ENCODE measurements at places on chromosomes 1 and 21.

DNA sequence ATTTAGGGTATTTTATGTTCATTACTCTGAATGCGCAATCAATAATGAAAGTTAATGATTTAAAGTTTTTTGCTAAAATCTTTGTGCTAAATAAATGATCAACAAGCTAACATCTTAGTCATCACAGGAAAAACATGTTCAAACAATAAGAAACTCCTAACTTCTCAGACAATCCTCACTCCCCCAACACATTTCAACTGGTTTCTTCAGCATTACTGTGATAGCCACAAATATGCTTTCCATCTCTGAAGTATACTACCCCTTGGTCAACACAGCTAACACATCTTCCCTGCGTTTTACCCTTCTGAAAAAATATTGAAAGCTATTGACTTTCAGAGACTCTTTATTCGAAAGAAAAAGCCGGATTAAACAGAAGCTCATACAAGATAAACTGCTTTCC is 85.8 kb downstream of the ZNF644 start:
- DNase-seq: no peak

- no peak for DNase-seq
Observed at GRCh38 chr1:231059566-231060193, 19.6 kb upstream of the FAM89A start.

- DNase-seq: no peak
Observed at GRCh38 chr1:94947437-94947836, 20.5 kb upstream of the CNN3 start.

GRCh38 chr1:63674865-63675419 is 81.7 kb downstream of the PGM1 start:
- DNase-seq: no peak

GRCh38 chr1:45864167-45865106 is 61.0 kb downstream of the MAST2 start:
- no peak for DNase-seq

GRCh38 chr1:202179828-202180750 is 13.5 kb upstream of the LGR6 start:
- no peak for DNase-seq

DNA sequence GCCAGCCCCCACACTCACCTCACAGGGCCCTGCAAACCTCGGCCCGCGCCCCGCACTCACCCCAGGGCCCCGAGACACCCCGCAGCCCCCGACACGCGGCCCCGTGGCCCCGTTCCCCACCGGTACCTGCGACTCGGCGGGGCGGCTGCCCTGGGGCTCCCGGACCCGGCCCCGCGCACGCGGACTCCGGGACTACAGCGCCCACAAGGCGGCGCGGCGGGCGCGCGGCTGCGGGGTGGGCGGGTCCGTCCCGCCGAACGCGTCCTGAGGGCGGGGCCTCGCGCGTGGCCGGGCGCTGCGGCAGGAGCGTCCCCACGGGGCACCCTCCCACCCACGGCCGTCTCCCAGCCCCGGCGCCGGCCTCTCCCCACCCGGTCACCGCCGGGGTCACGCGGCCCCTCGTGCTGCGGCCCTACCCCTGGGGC is at the start of gene SLC19A1:
TSS of gene SLC19A1 (minus strand) at position 199 of the 425 bp plus-strand sequence. CDS start 4,481 bp downstream, outside the sequence.
- DNase-seq: peak; percentile 91

DNA sequence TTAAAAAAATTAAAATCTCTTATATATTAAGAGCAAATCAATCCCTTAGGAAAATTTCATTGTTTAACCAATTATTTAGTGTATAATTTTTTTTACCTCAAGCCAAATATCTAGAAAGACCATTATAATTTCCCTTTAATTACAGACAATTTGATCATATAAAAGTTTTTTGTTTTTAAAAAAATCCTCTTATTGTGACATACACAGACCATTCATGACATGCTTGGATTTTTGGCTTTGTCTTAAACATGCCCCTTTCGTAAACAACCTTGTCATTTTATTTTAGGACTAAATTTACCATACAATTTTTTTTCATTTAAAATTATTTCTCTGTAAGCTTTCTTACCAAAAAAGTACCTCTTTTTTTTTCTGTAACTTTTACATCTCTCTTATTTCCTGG is 14.2 kb upstream of the CYP4B1 start:
- no peak for DNase-seq

- no peak for DNase-seq
Observed at GRCh38 chr1:6827630-6828165, 42.4 kb downstream of the CAMTA1 start.

DNA sequence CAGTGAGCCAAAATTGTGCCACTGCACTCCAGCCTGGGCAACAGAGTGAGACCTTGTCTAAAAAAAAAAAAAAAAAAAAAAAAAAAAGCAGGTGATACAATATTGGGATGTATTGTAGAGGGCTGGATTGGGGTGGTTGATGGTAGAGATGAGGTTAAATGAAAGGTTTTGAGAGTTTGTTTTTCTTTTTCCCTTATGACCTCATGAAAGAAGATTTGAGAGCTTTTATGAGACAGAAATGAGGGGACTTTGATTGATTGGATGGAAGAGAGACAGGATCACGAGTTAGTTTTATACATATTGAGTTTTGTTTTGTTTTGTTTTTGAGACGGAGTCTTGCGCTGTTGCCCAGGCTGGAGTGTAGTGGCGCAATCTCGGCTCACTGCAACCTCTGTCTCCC is 27.1 kb downstream of the OSBPL9 start:
- DNase-seq: no peak

GRCh38 chr1:41430582-41430981 is 53.9 kb downstream of the EDN2 start:
- DNase-seq: no peak

- DNase-seq: no peak
Observed at GRCh38 chr1:157195521-157196244, 57.5 kb upstream of the ETV3 start.

DNA sequence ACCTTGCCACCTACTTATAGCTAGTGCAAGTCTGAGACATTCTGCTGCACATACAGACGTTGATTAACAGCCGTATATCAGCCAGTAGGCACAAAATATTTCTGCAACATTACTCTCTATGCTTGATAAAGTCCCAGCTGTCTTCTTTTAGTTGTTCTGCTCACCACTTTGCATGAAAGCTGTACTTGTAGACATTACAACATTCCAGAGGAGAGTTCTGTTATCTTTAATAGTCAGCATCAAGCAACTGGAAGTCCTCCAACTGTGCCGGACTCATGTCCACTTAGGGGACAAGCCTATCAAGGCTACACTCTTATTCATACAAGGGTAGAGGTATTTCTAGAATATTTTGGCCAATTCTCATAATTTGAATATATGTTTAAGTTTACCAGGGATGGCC is 50.0 kb downstream of the CACHD1 start:
- DNase-seq: no peak

DNA sequence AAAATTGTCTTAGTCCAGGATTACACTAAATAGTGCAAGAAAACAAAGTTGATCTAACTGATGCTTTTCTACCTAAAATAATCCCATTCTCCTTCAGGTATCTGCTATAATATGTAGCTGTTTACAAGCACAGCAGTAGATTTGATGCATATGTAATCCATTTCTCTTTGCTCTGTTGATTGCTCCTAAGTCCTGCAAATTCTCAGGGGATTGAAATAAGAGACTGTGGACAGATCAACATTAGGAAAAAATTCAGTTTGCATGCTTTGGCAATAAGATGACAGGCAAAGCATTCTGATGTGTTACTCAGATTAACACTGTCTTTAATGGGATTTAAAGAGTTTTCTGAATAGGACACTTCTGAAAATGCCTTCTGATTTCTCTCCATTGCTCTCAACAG is 34.7 kb downstream of the RNF11 start:
- DNase-seq: no peak

- DNase-seq: no peak
Observed at GRCh38 chr1:186481303-186481888, 20.5 kb upstream of the PDC start.

DNA sequence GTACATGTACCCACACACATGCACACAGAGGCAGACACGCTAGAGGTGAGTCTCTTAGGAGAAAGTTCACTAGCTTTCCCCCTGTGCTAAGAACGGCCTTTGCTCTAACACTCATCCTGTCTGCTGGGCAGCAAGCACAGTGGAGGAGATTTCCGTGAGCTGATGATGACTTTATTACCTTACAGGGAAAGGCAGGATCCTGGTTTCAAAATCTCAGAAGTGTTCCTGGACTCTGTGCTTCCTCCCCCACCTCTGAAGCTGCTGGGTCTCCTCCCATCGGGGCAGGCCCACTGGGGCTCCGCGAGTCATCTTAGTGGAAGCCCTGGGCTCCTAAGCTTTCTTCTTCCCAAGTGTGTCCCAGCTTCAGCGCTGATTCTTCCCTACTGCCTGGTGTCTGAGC is 2.7 kb downstream of the FAM3B start:
- no peak for DNase-seq

Data from activated CD8-positive, alpha-beta memory T cell treated with anti-CD3 and anti-CD28 coated beads for 24 hours (primary cell).